Inflammatory macrophage treated with lipopolysaccharide for 1 hour (primary cell): ENCODE measurements at places on chromosomes 5 and 9.

- DNase-seq: no peak
Observed at GRCh38 chr9:73515216-73515615, 363.6 kb downstream of the ANXA1 start.

DNA sequence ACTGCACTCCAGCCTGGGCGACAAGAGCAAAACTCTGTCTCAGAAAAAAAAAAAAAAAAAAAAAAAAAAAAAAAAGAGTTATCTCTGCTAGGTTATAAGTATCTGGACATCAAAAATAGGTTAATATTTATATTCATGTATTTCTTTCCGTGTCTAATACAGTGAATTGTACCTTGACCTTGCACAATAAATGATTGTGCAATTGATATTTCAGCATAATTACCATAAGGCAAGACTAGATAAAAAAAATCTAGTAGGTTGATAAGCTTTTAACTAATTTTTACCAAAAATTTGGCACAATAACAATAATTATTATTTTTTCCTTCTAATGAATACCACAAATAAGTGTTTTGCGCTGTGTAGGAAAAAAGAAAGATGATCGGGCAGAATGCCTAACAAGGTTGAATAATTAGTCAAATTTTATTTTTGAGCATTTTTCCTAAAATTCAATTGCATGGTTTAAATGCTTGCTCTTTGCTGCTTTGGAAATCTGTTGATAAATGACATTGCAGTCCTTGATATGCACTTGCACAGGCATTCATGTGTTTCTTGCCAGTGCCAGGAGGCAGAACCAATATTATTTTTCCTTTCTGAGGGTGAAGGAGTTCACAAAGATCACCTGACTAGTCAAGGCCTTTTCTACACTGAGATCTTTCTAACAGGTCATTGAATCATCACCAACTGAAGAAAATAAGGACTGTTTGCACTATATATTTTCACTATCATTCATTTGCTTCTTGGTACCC is 127.5 kb downstream of the ARRDC3 start:
- DNase-seq: no peak

DNA sequence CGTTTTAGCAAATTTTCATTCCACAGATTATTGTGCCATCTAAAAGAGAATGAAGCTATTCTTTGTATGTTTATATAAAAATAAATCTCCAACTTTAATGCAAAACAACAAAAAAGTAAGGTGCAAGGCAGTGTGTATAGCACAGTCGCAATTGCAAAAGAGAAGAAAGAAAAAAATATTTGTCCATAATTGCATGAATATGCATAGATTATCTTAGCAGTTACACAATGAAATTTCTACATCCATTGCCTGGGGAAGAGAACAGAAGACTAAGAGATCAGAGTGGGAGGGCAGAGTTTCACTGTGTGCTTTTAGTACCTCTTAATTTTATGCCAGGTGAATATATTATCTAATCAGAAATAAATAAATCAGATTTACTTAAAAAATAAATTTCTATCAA is 86.4 kb upstream of the LHFPL2 start:
- DNase-seq: peak; percentile 11

GRCh38 chr9:114503522-114504340 is 1.5 kb downstream of the WHRN start:
- DNase-seq: no peak

- DNase-seq: no peak
Observed at GRCh38 chr9:13939701-13940490, 374.0 kb downstream of the NFIB start.

GRCh38 chr9:70413464-70413798 is 1.0 kb downstream of the KLF9 start:
- no peak for DNase-seq

GRCh38 chr9:81868145-81868544 is 60.1 kb upstream of the SPATA31D4 start:
- no peak for DNase-seq

GRCh38 chr5:90193185-90193822 is 216.3 kb downstream of the CETN3 start:
- no peak for DNase-seq

DNA sequence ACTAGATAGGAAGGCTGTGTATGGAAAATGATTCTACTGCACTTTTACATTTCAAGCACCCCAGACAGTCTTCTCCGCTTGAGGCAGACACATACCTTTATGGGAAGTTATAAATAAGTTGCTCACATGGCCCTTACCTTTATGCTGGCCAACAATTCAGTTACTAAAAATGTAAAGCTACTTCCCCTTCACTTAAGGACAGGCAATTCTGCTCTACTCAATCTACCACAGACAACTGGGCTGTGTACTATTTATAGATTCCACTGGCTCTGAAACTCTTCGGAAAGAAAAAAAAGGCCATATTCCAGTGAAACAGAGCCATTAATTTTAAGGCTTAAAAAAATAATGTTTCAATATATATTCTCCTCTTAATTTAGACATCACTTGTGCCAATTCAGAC is 59.4 kb downstream of the ELAVL2 start:
- DNase-seq: no peak

DNA sequence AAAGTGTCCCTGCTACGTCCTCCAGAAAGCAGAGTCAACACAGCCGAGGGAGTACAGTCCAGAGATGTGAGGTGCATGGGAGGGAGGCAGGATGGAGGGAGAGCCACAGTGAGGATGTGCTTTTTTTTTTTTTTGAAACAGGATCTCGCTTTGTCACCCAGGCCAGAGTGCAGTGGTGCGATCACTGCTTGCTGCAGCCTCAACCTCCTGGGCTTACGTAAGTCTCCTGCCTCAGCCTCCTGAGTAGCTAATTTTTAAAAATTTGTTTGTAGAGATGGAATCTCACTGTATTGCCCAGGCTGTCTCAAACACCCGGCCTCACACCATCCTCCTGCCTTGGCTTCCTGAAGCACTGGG is 33.2 kb upstream of the ALDH1B1 start:
- DNase-seq: no peak

- DNase-seq: no peak
Observed at GRCh38 chr5:146338774-146339714, at the start of gene POU4F3. POU4F3 (plus strand) TSS chr5:146338839; CDS start chr5:146339113, 274 bp downstream.

DNA sequence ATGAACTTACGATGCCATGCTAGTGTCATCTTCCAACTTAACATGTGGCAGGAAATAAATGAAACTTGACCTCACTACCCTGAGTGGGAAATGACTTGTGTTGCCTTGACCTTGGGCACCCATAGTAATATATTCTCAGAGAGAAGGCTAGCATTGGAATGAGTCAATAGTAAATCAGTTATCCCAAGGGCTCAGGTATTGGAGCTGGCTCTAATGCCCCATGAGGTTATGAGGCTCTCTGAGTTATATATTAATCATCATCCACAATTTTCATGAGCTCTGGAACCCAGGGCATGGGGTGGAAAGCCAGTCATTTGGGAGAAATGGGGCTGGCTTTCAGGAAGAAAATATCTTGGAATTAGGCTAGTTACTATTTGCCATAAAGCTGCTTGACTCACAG is 42.4 kb upstream of the SMIM32 start:
- no peak for DNase-seq

GRCh38 chr5:76986825-76987526 is 34.1 kb downstream of the CRHBP start:
- DNase-seq: no peak

- peak; percentile 22 for DNase-seq
Observed at GRCh38 chr9:108272349-108272899, 583.4 kb downstream of the ACTL7B start.

DNA sequence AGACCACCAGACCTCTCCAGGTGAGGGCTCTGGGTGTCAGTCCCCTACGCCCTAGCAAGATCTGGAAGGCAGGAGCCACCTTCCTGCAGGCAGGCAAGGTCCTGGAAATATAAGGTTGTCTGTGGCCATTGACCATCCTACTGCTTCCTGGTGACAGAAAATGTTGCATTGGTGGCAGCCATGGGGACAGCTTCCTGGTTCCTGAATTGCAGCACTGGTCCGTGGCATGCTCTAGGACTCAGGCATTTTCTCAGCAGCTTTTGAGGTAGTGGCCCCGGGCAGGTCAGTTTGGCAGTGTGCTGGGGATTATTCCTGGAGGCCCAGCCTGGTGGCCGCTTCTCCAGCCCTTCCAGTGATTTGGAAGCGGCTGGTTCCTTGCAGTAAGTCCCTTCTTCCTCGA is 36.6 kb upstream of the KCNMB1 start:
- DNase-seq: peak; percentile 15

GRCh38 chr5:23635938-23636337 is 128.5 kb downstream of the PRDM9 start:
- DNase-seq: no peak

DNA sequence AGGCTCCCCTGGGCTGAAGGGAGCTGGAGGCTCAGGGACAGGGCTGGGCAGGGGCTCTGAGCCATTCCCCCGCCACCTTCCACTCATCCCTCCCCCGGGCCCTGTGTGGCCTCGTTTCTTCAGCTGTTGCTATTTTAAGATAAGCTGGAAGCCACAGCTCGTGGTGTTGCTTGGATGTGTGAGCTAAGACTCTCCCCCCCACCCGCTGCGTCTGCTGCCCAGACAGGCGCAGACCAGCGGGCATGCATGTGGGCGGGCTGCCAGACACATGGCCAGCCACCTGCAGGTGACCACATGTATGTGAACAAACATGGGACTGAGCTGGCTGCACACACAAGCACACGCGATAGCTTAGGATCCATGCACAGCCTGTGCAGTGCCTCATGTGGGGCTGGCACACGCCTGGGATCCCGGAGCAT is 8.7 kb downstream of the SNCB start:
- no peak for DNase-seq

DNA sequence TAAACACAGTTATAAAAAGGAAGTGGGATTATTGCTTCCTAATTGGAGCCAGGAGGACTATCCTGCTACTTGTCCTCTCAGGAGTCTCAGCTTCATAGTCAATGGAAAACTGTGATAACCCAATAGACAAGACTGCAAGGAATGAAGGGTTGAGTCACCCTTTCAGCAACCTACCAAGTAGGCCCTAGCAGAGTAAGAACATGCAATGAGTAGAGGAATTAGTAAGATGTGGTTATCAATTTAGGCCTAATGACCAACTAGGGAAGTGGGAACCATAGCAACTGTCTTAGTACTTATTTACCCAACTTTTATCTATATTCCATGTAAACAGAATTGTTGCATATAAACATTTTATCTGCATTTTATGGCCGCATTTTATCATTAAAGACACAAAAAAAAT is 310.1 kb downstream of the RFX3 start:
- DNase-seq: no peak
